ENCODE measurements at places on chromosomes 5 and 9.

- DNase-seq, result no peak
Observed at GRCh38 chr5:68225188-68225910, 9.8 kb downstream of the PIK3R1 start.

GRCh38 chr9:36876056-36876455 is 158.0 kb downstream of the PAX5 start:
- no peak for DNase-seq

- DNase-seq, result no peak
Observed at GRCh38 chr5:129652349-129653056, 95.4 kb upstream of the MINAR2 start.

DNA sequence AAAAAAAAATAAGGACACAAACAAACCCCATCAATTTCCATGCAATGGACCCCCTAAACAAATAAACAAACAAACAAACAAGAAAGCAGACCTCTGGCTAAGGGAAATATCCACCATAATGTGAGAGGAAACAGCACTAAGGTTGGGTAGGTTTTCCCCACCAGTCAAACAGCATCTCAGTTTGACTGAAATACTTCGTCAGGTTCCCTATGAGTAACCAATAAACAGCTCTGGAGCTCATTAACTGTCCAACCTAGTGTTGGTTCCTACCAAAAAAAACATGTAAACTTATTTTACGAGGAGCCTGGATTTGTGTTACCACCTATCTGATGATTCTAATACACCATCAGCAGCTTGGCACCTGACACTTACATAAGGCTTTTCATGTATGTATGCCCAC is 198.5 kb upstream of the TARS1 start:
- no peak for DNase-seq

DNA sequence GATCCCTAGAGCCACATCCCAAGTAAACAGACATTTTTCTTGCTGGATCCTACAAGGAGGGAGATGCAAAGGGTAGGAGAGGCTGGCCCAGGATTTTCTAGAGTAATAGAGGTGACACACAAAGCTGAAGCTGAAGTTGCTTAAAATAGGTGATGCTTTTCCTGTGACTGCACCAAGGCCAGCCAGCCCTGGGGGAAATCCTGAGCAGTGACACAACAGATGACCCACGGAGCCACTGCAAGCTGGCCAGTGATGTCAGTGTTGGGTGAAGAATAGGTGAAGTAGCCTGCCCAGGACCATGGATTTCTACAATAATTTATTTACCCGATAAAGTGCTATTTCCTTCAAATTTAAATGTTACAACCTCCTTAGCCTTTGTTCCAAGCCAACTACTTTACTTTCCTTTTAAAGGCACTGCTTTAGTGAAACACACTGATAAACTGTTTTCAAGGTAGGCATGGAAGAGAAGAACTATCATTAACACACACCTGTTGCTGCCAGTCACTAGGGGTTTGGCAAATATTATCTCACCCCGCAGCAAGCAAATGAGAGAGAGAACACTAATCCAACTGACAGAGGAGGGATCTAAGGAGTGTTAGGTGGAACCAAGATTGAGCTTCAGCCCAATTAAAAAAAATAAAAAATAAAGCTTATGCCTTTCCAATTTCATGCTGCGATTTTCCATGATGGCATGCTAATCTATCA is 123.5 kb downstream of the CTNND2 start:
- DNase-seq, result no peak

DNA sequence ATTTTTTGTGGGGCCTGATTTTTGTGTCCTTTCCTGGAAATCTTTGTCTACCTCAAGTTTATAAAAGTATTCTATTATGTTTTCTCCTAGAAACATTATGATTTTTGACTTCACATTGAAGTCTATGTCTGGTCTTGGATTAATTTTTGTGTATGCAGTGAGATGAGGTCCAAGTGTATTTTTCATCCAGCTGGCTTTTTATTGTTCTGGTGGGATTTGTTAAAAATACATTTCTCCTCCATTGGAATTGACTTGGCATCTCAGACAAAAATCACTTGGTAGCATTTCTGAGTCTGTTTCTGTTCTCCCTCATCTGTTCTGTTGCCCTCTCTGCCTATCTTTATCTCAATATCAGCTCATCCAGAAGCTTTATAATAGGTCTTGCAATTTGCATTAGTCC is 109.0 kb downstream of the IRX1 start:
- DNase-seq, result no peak

Measured in hypothalamus (tissue), 51 donors.